ENCODE measurements at places on chromosomes 2 and 18.
A peak's percentile ranks its signal among the peaks of the same experiment; 100 is the strongest.

- DNase-seq: no peak
These were observed 64.8 kb upstream of the CYTIP start for GRCh38 chr2:157508676-157509075.

DNA sequence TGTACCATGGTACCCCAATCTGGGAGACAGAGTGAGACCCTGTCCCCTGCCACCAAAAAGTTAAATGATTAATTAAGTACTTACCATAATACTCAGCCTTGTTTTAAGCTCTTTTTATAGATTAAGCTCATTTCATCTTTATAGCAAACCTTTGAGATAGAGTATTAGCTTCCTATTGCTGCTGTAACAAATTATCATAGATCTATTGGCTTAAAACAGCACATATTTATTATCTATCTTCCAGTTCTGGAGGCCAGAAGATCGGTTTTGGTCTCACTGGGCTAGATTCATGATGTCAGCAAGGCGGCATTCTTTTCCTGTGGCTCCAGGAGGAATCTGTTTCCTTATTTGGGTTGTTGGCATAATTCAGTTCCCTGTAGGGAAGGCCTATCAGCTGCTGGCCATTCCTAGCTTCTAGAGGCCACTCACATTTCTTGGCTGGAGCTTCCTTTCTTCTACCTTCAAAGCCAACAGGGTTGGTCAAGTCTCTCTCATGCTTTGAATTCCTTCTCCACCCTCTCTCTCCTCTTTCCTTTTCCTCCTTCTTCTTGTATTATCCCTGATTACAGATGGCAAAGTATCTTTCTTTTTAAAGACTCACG, 13.7 kb upstream of the GREB1 start:
- DNase-seq: no peak

DNA sequence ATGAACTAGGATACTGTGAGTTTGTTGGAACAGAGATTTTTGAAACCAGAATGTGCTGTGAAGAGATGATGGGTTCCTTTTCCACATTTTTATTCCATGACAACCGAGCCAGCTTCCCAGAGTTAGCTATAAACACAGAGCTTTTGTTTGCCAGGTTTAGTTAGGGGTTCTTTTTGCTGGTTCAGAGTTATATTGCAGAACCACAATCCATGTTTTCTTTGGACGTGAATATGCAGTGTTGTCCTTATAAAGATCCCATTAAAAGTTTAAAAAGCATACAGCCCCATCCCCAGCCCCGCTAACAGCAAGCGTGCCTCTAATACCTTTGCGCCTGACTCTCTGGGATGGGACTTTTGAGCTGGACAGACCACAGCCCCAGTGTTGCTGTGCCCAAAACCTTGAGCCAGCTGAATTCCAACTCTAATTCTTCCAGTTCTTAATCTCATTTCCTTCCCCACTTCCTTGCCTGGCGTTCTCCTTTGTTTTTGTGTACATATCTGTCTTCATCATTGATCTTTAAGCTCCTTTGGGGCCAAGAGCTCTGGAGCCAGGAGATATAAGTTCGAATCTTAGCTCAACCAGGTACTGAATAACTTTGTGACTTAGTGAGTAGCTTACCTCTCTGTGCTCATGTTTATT, 72.3 kb downstream of the SPATS2L start:
- DNase-seq: no peak

- DNase-seq: no peak
These were observed 9.0 kb downstream of the CAPN10 start for GRCh38 chr2:240595381-240596079.

- no peak for DNase-seq
These were observed 13.2 kb downstream of the DYNAP start for GRCh38 chr18:54604211-54604610.

DNA sequence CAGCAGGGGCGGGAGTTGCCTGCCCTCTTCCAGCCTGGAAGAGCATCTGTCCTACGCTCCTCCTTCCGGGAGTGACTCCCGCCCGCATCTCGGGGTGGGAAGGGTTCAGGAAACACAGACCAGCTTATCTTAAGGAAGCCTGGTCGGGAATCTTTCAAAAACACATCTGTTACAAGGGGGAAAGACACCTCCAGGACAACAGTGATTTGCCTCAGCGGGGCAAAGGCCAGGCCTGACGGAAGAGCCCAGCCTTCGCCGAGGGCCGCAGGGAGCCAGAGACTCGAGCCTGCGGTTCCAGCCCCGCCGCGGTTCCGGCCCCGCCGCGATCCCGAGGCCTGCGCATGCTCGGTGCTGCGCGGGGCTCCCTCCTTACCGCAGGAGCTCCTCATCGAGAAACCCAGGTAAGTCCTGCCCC, 38.1 kb upstream of the TGIF1 start:
- DNase-seq: no peak

DNA sequence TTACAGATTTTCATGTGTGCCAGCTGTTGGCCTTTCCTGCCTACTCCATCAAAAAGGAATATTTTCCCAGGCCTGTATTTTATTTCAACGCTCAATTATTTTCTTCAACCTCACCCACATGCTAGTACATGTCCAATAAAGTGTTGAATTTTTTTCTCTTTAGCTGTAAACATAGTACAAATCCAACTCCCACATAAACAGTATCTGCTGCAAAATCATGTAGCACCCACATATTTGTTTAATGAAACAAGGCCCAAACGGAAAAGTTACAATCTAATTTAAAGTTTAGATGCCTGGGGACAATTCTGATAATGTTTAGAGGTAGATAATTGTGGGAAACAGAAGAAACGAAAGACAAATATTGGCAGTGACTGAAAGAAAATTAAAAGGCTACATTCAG, 275.4 kb upstream of the ACVR2A start:
- no peak for DNase-seq

DNA sequence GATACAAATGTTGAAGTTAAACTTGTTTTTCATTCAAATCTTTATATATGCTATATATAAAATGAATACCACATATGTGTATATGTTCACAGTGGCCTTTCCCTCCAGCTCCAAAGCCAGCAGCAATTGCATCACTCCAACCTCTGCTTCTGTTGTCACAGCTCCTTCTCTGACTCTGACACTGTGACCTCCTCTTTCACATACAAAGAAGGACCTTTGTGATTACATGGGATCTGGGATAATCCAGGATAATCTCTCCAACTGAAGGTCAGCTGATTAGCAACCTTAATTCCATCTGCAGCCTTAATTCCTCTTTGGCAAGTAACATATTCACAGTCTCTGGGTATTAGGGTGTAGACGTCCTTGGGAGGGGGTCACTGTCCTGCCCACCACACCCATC, 8.4 kb downstream of the FLACC1 start:
- DNase-seq: no peak

DNA sequence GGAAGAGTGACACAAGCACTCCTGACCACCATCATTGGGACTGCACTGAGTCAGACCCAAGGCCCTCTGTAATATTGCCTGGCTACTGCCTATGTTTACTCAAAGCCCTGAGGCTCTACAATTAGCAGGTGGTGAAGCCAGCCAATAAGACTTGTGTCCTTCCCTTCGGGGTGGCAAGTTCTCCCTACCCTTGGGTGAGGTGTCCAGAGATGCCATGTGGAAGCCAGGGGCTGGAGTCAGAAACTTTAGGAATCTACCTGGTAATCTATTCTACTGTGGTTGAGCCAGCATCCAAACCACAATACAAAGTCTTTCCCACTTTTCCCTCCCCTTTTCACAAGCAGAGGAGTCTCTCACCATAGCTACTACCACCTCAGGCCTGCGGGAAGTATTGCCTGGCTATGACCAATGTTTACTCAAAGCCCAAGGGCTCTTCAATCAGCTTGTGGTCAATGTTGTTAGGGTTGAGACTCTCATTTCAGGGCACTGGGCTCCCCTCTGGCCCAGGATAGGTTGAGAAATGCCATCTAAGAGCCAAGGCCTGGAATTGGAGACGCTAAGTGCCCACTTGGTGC, 17.6 kb downstream of the DHRS9 start:
- DNase-seq: no peak

DNA sequence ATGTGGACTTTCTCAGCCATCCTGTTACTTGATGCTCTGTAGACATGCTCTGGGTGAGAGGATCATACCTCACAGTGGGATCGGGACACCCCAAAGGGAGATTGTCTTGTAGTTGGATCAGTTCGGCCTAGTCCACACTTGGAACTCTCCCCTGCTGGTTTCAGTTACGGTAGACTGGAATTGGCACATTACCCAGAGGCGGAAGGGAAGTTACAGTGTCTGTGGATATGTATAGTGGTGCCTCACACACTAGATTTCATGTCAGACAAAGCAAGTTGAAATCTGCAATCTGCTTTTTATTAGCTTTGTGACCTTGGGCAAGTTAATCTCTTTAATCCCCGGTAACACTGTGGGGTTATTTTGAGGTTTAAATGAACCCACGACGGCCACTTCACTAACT, 16.2 kb upstream of the CTAGE1 start:
- DNase-seq: no peak

DNA sequence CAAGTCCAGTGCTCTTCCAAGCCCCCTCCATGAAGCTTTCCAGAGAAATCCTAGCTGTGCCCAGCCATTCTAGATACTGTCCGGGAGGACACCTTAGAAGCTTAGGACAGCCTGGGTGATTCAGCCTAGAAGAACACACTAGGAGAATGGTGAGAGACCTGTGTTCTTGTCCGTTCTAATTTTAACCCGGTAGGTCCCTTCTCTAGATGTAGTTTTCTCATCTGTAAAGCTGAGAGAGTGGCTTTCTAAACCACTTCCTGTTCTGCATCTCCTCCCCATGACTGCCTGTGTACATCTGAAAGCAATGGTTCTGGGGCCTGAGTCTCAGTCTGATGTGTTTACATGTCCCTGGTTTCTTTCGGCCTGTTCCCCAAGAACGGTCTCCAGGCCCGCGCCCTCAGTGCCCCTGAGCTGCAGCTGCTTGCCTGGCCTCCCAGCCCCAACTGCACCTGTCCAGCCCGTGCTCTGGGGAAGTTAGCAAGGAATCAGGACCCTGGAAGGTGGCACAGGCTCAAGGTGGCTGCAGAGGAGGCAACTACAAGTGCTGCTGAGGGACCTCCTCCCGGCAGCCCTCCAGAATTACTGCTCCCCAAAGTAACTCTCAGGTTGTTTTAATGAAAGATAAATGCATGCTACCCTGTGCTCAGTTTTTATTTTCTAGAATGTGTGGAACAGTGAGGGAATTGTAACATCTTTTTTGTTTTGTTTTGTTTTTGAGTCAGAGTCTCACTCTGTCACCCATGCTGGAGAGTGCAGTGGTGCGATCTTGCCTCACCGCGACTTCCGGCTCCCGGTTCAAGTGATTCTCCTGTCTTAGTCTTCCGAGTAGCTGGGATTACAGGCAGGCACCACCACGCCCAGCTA, 105.9 kb downstream of the LBH start:
- DNase-seq: peak; percentile 94

GRCh38 chr2:53786352-53786704, 425 bp downstream of the ASB3 start:
- no peak for DNase-seq

- peak; percentile 78 for DNase-seq
These were observed 7.1 kb upstream of the SOS1 start for GRCh38 chr2:39127973-39128372.

- no peak for DNase-seq
These were observed 77.0 kb upstream of the SERTAD2 start for GRCh38 chr2:64730551-64731262.

GRCh38 chr2:58973811-58974281, 732.7 kb upstream of the FANCL start:
- no peak for DNase-seq

GRCh38 chr2:39649511-39649910, 16.2 kb upstream of the TMEM178A start:
- DNase-seq: no peak

- DNase-seq: no peak
These were observed 191.9 kb downstream of the RND3 start for GRCh38 chr2:150295544-150295943.

- DNase-seq: no peak
These were observed 22.8 kb downstream of the NPC1 start for GRCh38 chr18:23563377-23564043.

DNA sequence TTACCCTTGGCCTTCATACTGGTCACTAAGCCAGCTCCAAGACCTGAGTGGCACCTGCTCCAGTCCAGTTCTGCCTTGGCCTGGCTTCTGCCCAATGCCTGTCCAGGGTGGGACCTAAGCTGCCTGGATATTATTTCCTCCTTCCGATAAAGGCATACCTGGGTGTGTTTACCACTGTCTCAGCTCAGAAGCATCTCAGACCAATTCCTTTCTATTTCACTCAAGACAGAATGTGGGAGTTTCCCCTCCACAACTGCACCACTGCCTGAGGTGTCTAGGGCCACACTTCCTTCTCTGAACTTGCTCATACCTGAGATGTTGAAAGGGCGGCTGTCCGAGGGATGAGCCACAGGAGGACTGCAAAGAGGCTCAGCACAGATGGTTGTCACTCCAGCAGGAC, 18.4 kb upstream of the CAB39 start:
- no peak for DNase-seq

DNA sequence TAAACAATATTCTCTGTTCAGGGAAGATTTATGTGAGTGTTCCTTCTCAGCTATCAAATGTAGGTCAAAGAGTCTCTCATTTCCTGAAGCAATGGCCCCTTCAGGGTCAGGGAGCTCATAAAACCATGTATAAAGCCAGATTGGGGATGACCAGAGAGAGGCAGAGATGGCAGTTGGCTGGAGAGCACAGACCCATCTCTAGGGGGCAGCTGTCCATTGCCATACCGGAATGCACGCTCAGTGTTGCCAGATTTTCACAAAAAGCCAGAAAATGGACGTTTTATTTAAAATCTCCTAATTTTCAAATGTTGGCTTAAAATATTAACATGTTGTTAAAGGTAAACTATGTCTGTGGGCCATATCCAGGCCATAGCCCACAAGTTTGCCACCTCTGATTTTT, 1920.7 kb upstream of the CELF4 start:
- no peak for DNase-seq

- DNase-seq: no peak
These were observed 179.7 kb downstream of the ANKRD30B start for GRCh38 chr18:14927701-14928100.

DNA sequence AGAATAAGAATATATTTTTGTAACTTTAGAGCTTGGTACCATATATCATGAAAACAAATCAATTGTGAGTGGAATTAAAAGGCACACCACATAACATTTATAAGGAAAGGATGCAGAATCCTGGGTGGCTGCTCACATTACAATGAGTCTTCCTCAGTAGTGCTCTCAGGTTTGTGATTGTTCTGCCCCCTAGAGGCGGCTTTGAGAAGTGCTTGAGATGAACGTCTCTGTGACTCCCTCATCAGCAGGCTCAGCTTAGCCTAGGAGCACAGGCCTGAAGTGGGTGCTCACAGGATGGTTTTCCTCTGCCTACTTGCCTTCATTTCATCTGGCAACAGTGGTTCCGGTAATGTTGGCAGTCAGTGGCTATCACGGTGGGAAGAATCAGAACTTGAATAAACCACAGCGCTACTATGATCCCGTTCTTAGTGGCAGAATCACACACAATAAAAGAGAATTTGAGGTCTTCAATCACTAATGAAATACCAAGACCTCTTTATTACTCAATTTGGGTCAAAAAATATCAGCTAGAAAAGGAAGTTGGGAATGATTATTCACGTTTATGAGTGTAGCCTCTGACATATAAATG, 38.1 kb upstream of the B4GALT6 start:
- peak; percentile 58 for DNase-seq

- DNase-seq: no peak
These were observed 653 bp upstream of the ANKAR start for GRCh38 chr2:189673661-189674373.
